ENCODE measurements at places on chromosomes 7 and 10. TPM values are rescaled to one million over a fixed set of nuclear protein-coding genes. Genes with fewer than 3 reads are reported as not detected.

DNA sequence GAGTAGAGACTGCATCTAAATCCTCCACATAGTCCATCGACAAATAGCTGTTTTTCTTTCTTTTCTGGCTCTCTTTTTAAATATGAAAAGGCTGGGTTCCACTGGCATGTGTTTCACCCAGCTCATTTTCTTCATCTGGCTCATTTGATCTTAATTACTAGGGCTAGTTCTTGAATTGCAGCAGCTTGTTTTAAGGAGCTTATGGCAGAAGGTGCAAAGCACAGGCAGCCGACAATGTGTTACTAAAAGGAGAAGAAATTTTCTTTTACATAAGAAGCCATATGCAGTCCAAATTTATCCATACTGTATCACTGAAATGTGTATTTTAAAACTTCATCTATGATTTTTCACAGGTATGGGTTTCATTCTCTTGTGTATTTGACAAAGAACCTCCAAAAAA, 205.6 kb upstream of the PTER start:
- no peak for DNase-seq

DNA sequence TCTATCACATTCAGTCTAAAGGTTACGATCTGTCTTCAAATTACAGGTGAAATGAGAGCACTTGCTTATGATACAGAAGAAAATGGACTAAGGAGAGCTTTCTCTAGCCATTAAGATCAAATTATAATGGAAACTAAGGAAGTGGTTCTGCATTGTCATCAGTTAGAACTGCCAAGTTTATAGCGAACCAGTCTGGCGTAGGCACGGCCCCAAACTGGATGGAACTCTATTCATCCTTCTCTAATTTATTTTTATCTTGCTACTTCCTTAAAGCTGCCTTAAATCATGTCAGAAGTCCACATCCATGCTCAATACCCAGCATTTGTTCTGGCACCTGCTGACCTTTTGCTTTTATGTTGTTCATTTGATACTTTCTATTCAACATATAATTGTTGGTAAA, 63.7 kb upstream of the APBB1IP start:
- DNase-seq = no peak

DNA sequence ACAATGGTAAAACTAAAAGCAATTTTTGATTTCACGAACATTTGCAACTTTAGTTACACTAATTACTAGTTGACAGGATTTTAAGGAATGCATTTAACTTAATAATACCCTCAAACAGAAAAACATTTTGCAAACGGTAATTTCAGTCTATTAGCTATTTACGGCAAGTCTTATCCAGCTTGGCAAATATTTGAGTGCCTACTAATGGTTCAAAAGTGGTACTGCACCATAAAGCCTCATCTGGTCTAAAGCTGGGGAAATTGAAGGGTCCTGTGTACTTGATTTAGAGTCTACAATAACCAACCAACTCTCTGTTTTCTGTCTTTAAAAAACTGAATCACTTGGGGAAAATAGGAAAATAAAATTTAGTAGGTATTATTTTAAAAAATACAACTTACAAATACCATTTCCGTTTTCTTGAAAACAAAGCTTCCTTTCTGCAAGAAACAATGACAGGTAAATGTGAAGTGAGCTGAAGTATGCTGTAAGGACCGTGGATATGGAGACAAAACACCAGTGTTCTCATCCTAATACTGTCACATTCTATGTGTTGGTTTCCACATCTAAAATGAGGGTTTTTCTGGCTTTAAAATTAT, 142.3 kb downstream of the VPS50 start:
- DNase-seq = peak; percentile 61

The PAX2 gene
- total RNA-seq = not detected

DNA sequence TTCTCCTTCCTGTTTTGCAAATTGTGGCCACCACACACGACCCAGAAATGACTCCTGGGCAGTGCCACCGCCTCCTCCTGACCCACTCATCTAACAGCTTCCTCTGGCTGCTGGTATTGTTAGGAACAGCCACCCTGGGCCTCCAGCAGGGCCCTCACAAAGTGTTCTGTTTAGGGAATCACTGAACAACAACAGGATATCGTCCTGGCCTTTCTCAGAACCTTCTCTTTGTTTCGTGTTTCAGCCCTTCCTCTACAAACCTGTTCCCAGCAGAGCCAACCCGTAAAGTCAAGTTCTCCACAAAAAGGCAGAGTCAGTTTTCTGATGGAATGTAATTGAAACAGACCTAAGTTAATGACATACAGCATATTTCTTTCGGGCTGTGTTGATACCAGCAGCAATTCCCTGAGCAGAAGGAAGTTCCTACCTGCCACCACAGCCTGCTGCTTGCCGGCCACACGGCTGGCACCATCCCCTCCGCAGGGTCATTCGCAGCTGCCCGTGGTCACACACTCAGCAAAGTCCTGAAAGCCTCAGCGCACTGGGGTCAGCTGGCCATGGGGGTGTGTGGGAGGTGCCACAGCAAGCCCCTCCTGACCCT, 91.7 kb upstream of the PITRM1 start:
- DNase-seq = no peak

GRCh38 chr10:6300106-6300783, 97.5 kb downstream of the PFKFB3 start:
- DNase-seq = peak; percentile 58

- peak; percentile 95 for DNase-seq
Observed at GRCh38 chr10:59098387-59098786, 78.1 kb upstream of the PHYHIPL start.
